NCI-H1694 treated with DMSO at 0.1 percent for 48 hours (cell line): ENCODE measurements at places on chromosomes 7 and 10.

DNA sequence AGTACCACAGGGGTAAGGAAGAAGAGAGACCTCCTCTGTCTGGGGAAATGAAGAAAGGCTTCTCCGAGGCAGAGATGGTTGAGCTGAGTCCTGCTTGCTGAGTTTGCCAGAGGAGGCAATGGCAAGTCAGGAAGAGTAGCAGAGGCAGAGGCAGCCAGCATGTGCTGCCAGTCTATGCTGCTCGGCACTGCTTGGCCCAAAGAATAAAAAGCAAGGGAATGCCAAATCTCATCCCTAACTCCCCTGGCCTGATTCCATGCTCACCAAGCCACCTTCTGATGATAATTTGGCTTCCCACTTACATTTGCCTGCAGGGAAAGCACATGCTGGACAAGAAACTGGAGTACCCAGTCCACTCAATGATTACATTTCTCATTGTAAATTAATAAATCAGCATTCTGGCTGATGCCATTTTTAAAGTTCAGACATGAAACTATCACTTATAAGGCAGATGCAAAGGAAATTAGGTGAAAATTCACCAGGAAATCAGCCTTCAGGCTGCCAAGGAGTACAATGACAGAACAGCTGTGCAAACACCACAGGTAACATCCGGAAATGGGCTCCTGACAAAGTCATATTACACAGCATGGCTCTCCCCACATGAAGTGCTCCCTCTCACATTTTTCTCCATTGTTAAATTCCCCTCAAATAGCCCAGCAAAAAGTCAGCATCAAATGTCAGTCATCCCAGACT, 245.9 kb downstream of the MTERF1 start:
- DNase-seq = no peak

- DNase-seq = no peak
Measured at GRCh38 chr7:76346778-76347177, 12.0 kb downstream of the YWHAG start.

GRCh38 chr10:21100190-21100589, 203.1 kb upstream of the NEBL start:
- no peak for DNase-seq

DNA sequence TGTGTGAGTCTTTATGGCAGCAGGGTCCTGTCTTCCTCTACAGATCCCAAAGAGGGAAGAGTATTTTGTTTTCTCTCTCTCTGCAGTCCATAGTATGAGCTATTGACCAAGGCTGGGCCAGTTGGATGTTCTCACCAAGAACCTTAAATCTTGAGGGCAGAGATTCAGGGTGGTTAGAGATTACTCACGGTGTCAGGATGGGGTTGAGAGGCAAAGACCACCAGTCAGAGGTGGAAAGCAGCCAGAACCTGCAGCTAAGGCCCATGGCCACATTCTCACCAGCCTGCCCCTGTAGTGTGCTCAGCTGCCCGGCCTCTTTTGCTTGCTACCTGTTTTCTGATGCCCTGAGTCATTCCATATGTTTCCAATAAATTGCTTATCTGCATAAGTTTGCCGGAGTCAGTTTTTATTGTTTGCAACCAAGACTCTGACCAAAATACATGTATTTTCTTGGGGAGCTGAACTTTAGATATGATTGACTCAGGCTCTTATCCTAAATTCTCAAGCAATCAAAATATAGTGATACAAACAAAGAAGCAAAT, 67.0 kb downstream of the MAP3K8 start:
- no peak for DNase-seq

- no peak for DNase-seq
Measured at GRCh38 chr7:15954671-15955354, 268.3 kb upstream of the MEOX2 start.

DNA sequence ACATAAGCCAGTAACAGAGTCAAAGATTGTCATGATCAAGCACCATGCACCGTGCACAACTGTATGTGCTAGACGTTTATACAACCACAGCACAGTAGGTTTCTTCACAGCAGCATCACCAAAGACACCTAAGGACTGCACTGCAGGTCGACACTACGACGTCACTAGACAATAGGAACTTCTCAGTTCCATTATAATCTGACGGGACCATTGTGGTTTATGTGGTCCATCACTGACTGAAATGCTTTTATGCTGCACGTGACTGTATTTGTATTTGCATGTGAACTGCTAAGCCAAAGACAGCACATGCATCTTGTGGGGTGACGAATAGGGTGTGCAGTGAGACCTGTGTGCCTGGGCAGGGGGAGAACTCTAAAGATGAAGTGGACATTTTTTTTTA, 164.9 kb downstream of the PARD3 start:
- no peak for DNase-seq

DNA sequence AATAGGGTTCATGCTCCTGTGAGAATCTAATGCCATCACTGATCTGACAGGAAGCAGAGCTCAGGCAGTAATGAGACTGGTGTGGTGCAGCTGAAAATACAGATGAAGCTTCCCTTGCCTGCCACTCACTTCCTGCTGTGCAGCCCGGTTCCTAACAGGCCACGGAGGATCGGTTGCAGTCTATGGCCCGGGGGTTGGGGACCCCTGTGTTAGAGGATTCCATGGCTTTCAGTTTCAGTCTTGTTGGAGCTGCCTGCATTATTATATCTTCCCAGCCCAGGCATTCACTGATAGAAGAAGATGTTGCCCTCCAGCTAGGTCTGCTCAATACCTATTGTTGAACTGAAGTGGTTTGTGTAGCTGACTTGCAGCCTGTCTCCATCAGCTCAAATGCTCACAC, 1298.8 kb downstream of the TYW1 start:
- no peak for DNase-seq

GRCh38 chr7:36308031-36308430, 81.6 kb upstream of the ANLN start:
- DNase-seq = no peak

GRCh38 chr10:32911285-32912016, 46.6 kb downstream of the ITGB1 start:
- DNase-seq = no peak

GRCh38 chr10:29535778-29536453, 98.9 kb downstream of the SVIL start:
- DNase-seq = no peak

DNA sequence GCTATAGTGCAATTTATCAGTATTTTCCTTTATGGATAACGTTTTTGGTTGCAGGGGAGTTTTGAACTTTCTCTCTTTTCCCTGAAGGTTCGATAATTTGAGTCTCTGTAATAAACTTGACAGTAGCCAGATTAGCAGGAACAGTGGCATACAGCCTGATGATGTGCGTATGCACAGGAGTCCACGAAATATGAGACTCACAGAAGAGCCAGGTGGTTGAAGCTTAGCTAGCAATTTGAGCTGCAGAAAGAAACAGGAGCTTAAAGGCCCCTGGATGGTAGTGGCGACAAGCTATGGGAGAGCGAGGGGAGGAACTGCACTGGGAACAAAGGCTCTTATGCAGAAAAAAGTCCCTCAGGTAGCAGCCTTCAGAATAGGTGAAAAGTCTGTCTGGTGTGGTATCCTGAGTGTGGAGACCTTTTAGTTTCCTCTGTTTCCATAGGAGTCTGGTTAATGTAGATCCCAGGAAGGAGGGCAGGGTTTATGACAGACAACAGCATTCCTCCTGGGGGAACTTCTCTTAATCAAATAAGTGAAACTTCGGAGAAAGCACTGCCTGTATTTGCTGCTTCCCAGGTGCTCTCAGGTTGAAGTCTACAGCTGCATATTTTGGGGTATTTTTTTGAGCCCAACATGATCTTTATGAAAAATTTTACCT, 32.7 kb downstream of the FANK1 start:
- no peak for DNase-seq

DNA sequence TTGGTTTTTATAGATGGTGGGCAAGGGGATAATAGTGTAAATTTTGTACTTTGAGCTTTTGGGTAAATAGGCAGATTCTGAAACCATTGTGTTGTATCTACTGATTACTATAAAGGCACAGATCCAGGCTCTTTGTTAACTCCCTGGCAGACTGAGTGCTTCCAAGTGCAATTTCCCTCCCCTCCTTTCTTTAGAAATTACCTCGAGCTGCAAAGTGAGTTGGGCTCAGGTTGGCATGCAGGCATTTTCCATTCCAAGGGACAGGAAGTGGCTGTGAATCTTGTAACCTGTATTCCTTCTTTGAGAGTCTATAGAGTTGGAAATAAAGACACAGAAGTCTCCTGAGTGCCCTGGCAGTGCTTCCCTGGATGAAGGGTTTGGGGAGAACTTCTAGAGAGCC, 494.2 kb upstream of the GALNT17 start:
- DNase-seq = no peak

GRCh38 chr7:155576416-155576815, 30.1 kb upstream of the CNPY1 start:
- DNase-seq = no peak

- DNase-seq = no peak
Measured at GRCh38 chr7:55108818-55109217, 90.0 kb downstream of the EGFR start.

DNA sequence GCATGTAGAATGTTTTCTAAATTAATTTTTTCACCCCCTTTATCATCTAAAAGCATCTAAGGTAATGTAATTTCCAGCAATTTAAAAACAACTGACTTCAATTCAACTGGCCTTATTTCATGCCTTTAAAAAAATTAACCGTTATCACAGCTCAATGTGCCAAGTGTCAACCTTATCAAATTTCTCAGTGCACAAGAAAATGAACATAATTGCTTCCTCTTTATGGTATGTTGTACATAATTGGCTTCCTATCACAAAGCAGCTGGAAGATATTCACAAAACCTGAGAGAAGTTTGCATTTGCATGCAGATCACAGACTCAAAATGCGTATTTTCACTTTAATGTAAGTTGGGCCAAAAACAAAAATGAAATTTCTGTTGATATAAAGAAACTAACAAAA, 966.4 kb downstream of the GRM8 start:
- DNase-seq = no peak

DNA sequence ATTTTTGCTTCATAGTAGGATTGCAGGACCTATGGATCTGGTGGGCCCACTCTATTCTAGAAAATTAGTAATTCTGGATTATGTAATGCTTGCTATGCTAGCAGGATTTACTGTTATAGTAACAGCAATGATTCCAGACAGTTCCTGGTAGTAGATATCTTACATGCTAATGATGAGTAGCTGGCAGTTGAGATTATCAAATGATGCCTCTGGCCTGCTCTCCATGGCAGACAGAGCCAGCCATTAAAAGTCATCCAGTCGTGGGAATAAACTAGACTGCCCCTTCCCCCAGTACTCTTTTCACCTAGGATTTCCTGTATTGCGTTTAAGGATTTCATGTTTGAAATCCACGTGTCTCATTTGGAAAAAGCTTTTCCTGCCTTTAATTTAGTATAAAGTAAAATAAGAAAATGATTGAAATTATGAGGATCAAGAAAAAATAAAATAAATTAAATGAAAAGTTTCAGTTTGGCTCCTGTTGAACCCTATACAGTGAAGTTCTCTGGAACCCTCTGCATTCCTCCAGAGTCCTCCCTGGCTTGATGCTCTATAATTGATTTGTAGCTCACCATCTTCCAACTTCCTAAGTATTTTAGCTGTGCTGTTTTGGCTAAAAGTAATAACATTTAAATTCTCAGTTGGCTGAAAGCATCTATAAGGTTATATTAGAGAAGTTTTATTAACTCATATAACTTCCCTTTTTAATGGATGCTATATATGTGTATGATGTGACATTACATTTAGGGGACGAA, 14.6 kb downstream of the UMAD1 start:
- no peak for DNase-seq

- peak; percentile 38 for DNase-seq
Measured at GRCh38 chr7:132656846-132657776, 80.8 kb upstream of the PLXNA4 start.

DNA sequence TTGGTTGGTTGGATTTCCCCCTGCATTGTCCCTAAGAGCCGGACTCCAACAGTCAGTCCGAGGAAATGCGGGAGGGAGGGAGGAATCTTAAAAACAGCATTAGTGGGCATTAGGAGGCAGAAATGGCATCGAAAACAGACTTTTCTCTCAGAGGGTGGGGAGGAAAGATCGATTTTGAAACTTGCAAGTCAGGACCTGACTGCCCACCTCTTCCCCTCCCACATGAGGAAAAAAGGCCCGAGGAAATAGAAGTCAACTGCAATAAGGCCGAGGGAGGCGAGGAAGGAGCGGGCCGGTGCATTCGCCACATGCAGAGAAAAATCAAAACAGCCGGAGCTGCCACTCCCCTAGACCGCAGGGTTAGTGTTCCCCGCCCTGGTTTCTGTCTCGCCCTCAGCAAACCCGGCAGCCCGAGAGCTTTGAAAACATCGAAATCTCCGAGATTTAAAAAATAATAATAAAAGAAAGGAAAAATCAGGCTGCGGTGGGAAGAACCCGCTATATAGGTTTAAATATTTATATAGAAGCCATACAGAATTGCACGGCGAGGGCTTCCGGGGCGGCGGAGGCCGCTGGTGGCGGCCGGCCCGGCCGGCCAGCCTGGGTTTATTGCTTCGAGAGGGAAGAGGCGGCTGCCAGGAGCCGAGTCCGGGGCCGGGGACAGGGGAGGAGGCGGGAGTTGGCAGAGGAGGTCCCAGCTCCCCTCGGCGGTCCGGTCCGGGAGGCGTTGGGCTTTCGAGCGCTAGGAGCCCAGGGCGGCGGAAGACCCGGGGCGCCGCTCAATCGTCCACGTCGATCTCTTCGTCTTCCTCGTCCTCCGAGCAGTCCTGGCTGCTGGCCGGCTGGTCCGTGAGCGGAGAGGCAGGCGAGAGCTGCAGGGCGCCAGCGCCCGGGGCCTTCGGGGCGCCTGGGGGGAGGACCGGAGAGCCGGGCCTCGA, 2.5 kb downstream of the LBX1 start:
- no peak for DNase-seq

- DNase-seq = no peak
Measured at GRCh38 chr7:135322571-135323340, 89.1 kb downstream of the STRA8 start.

- no peak for DNase-seq
Measured at GRCh38 chr7:4134204-4134603, 547.9 kb upstream of the FOXK1 start.

DNA sequence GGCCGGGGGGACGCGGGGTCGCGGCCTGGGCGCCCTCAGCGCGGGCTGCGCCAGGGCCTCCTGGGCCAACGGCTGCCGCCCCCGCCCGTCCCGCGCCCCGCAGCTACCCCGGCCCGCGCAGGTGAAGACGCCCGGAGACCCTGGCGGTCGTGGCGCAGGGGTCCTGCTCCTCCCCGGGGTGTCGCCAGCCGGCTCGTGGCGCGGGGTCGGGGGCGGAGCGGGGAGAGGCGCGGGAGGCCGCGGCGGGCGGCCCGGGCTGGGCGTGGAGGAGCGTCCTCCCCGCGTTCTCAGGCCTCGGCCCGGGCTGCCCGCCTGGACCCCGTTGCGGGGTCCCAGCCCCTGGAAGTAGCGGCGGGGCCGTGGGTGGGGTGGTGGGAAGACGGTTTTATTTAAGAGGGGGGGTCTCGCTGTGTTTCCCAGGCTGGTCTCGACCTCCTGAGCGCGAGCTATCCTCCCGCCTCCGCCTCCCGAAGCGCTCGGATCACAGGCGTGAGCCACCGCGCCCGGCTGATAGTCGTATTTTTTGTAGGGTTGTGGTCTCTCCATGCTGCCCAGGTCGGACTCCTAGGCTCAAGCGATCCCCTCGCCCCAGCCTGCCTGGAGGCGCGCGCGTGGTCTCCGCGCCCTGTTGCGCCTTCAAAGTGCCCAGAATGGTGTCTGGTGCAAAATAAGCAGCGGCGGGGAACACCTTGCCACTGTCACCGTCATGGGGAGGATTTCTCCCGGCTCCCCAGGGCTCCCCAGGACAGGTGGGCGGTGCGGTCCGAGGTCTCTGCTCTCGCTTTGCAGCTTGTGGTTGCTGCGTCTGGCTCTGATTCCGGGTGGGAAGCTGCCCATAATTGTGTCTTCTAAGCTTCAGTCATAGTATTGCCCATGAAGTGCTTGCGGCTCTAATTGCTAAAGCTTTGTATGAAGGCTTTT, 15.3 kb upstream of the SUN1 start:
- DNase-seq = no peak

GRCh38 chr10:34918776-34919315, 103.8 kb upstream of the PARD3 start:
- no peak for DNase-seq
